ENCODE measurements at places on chromosomes 2 and 18. TPM values are rescaled to one million over a fixed set of nuclear protein-coding genes. Genes with fewer than 3 reads are reported as not detected.

GRCh38 chr2:102753563-102754159 is 8.2 kb upstream of the TMEM182 start:
- DNase-seq, result no peak

- DNase-seq, result no peak
Measured at GRCh38 chr2:167480986-167481309, 592.7 kb downstream of the XIRP2 start.

GRCh38 chr18:66707473-66707872 is 103.6 kb upstream of the CDH19 start:
- DNase-seq, result no peak

DNA sequence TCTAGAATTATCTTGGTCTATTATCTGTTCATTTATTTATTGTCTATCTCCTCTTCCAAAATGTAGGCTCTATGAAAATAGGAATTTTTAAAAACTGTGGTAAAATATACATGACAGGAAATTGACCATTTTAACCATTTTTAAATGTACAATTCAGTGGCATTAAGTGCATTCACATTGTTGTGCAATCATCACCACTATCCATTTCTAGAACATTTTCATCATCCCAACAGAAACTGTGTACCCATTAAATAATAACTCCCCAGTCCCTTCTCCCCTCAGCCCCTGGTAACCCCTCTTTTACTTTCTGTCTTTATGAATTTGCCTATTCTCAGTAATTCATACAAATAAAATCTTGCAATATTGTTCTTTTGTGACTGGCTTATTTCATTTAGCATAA is 71.1 kb upstream of the LCLAT1 start:
- no peak for DNase-seq

DNA sequence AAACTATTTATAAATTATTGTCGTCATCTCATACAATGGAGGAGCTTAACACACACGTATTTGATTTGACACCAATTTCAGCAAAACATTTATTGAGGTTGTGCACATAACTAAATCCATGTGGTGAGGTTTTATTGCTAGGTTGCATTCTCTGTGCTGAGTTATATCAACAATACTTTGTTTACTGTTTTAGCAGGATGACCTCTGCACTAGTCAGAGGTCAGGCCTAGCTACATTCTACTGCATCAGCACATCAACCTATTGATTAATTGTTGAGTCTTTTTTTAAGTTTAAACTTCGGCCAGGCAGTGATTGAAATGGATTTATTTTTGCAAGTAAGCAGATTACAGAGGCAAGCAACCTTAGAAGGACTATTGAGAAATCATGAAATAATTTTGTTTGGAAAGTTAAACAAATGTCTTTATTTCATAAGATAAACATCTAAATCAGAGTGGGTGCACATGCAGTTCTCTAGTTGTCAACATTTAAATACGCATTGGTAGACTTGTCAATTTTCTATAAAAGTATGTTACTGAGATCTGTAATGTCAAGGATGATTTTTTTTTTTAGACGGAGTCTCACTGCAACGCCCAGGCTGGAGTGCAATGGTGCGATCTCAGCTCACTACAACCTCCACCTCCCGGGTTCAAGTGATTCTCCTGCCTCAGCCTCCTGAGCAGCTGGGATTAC is 75.2 kb upstream of the CD28 start:
- no peak for DNase-seq

DNA sequence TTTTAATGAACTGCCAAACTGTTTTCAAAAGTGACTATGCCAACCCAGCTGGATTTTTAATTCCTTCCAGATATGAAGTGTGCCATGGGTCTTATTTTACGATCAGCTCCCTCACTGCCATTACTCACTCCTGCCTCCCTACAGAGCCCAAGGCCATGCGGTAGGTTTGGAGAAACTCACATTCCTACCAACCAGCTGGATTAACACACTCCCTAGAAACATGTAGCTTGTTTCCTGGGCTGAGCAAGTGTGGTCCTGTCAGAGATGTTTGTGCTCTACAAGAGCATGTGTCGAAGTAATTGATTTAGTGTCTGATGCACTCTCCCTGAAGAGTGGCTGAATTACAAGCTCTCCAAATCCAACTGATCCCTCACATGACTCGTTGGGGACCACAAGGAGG is 82.5 kb downstream of the SPP2 start:
- no peak for DNase-seq

GRCh38 chr2:227256605-227257004 is 68.4 kb upstream of the MFF start:
- no peak for DNase-seq

DNA sequence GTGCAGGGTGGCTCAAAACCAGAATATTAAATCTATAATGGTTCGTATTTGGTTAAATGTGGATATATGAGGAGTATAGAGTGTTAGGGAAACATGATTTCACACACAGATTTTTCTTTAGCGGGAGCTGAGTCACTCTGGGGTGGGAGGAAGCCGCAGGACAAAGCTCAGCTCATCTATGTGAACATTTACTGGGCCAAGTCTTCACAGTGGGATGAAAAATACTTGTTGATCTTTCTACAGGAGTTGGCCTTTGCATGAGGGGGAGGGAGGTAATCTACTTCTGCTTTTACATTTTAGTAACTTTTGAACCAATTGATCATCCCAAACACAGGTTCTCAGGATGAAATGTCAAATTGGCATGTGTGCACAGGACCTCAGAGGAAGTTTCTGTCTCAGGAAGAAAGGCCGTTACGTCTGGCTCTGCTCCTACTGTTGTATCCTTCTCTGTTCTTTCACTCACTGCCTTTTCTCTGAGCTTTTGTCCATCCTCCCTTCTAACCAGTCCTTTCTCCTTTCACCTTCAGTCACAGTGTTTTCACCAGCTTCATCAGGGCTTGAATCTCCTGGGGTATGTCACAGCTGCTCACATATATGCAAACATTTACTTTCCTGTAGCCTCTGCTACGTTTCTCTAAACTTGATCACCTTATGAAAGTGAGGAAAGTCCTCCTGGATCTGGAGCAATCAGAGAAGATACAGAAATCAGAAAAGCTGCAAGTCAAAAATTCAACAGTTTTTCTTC is 943.3 kb upstream of the FANCL start:
- DNase-seq, result no peak

DNA sequence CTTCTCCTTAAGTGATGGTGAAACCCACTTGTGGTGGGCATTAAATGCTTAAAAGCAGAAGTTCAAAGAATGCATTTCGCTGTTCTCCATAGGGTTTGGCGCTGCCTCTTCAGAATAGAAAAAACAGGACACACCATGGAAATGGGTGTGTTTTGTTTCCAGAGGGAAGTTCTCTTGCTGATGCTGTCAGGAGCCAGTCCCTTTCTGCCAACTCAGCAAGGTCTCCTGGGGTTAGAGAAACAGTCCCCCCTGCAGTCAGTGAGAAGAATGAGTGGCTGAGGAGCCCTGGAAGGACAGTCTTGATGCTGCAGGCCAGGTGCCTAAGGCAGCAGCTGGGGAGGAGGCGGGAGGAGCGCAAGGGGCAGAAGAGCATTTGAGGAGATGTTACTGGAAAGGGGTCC is 37.8 kb upstream of the ASAP2 start:
- no peak for DNase-seq

GRCh38 chr2:40282428-40282827 is 169.5 kb downstream of the SLC8A1 start:
- DNase-seq, result no peak

GRCh38 chr18:32803568-32803967 is 30.7 kb upstream of the KLHL14 start:
- peak; percentile 38 for DNase-seq

DNA sequence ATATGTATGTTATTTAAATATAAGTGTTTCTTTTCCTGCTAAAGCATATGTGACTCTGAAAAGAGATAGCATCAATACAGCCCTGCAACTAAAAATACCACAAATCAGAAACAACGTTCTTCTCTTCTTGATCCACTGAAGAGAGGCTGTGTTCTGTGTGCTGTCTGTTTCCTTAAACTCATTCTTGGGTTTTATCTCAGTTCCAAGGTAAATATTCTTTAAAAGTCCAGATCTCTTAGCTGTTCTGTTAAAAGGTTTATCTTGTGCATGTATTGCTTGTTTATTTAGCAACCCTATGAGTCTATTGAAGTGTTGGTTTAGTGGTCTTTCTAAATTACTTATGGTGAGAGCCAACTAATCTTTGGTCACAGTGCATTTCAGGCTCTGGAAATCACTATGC is 173.3 kb upstream of the NT5C1B start:
- DNase-seq, result no peak

DNA sequence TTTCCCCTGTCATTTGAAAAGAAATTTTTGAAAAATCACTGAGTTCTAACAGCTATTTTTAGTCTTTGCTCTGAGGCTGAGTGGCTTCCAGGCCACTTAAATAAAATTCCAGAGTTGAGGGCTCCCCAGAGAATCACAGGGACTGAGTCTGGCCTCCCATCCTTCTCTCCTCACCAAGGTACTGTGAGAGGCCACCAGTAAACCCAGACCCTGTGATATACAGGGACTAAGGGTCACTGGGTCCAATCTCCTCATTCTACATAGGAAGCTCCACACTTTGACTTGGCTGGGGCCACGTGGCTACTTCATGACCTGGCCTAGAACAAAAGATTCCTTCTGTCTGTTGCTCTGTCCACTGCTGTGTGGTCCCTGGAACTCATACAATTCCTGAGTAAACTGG is 123.2 kb upstream of the CDCA7 start:
- no peak for DNase-seq

GRCh38 chr2:70988726-70989648 is 5.7 kb downstream of the TEX261 start:
- DNase-seq, result no peak

GRCh38 chr2:30179536-30179935 is 32.7 kb downstream of the YPEL5 start:
- no peak for DNase-seq

- DNase-seq, result no peak
Measured at GRCh38 chr2:80167284-80167808, 137.2 kb downstream of the LRRTM1 start.

- DNase-seq, result no peak
Measured at GRCh38 chr2:157735532-157735931, 106.9 kb upstream of the ACVR1C start.

- DNase-seq, result no peak
Measured at GRCh38 chr2:96756788-96757476, 3.8 kb upstream of the CNNM4 start.

- DNase-seq, result no peak
Measured at GRCh38 chr2:227397562-227397961, 9.8 kb upstream of the SCYGR1 start.

- DNase-seq, result no peak
Measured at GRCh38 chr18:9380101-9380500, 45.5 kb downstream of the TWSG1 start.

DNA sequence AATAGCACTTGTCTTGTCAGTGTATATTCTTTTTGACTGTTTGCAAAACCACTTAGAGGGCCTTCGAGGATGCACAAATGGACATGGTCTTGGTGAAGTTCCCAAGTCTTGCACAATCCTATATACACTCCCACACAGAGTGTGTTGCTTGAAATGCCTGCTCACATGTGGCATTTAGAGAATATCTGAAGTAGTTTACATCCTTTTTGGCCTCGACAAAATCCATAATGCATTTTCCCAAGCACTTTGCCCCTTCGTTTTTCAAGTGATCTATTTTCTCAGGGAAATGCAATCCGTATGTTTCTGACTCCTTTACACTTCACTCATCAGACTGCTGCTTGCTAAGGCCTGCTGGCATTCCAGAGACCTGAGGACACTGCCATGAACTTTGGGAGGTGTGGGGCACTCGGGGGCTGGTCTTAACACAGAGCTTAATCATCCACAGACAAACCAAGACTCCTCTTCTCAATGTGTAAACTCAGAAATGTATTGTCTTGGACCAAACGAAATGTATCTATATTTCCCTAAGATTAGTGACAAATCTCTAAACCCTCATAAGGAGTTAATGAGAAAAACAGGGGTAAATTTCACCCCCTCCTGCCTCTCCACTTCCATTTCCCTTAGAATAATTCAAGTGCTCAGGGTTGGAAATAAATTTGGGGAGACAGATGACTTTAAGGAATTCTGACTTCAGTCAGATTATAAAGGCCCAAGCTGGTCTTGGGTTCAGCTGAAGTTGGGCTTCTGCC is 219.3 kb upstream of the APCDD1 start:
- DNase-seq, result no peak

DNA sequence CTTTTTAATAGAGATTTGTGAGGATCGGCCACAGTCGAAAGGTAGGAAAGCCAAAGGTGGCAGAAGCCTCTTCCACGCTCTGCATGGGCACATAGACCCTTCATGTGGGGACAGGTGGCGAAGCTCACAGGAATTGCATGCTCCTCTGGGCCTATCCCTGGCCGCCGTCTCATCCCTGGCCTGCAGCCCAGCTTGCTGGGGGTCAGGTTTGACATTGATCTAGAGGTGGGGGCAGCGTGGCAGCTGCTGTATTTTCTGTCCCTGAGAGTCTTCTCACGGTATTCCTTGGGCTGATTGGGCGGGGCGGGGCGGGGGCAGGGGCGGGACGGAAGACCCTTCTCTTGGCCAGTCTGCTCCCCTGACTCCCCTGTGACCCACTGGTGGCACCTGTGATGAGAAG is 48.9 kb downstream of the STK25 start:
- no peak for DNase-seq

- DNase-seq, result no peak
Measured at GRCh38 chr2:15869871-15870270, 70.5 kb upstream of the MYCN start.

DNA sequence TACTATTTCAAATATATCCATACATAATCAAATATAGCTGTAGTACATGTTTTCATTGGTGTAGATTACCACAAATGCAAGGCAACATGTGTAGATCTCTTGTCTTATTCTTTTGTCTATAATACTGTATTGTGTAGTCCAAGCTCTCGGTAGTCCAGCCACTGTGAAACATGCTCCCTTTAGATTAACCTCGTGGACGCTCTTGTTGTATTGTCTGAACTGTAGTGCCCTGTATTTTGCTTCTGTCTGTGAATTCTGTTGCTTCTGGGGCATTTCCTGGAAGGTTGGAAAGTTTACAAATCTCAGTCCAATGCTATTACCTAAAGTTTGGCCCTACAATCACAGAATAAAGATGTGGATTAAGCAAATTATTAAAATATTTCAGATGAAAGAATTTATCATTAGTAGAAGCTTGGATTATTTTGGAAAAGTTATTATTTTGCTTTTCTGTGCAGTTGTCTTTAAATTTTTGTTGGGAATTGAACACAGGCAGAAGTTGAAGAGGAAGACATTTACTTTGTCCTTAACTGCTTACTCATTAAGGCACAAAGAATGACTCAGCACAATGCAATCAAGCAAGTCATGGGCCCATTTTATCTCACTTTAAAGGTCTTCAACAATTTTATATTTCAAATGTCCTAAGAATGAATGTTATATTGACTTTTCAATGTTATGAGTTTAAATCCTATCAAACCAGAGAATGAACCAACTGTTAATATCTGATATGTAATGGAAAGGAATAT is 103.4 kb upstream of the CAVIN2 start:
- DNase-seq, result no peak

Gene HMSD
- polyA plus RNA-seq, result 1.6 TPM

Gene TMEM163
- polyA plus RNA-seq, result 1.3 TPM

Gene ARL6IP6
- 72.6 TPM for polyA plus RNA-seq

Gene VAMP5
- 51.5 TPM for polyA plus RNA-seq

Gene TWSG1
- polyA plus RNA-seq, result 97.0 TPM

Gene ITPRIPL1
- 5.5 TPM for polyA plus RNA-seq

Gene BOD1L2
- polyA plus RNA-seq, result not detected

Gene ALK
- 0.29 TPM for polyA plus RNA-seq

Gene DIS3L2
- polyA plus RNA-seq, result 31.3 TPM

Gene SERPINB11
- not detected for polyA plus RNA-seq

Gene PJVK
- 8.3 TPM for polyA plus RNA-seq

Gene RAMP1
- polyA plus RNA-seq, result 6.6 TPM

Gene MCM6
- 70.4 TPM for polyA plus RNA-seq

Gene AKAIN1
- not detected for polyA plus RNA-seq

Gene NEB
- 8.8 TPM for polyA plus RNA-seq

Gene PARD3B
- 41.4 TPM for polyA plus RNA-seq

Gene TMEFF2
- polyA plus RNA-seq, result 14.1 TPM

Gene OSR1
- 5.3 TPM for polyA plus RNA-seq

Gene AMER3
- polyA plus RNA-seq, result 0.10 TPM

Gene GPR35
- 1.2 TPM for polyA plus RNA-seq

Gene ONECUT2
- 0.14 TPM for polyA plus RNA-seq
